ENCODE measurements at places on chromosomes 11 and 22.

GRCh38 chr11:12064954-12065280 is 45.5 kb upstream of the MICAL2 start:
- DNase-seq: no peak

DNA sequence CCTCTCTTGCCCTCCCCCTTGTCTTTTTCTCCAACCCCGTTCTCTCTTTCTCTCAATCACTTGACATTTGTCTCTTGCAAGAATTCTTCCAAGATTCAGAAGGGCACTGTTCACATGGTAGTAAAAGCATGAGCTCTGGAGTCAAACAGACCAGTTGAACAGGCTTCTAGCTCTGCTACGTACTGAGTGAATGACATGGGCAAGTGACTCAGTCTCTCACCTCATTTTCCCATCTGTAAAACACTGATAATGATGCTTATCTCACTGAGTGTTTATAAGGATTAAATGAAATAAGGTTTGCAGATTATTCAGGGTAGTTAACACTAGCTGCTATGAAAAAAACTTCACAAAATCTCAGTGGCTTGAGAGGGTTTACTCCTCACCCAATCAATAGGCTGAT is 5.9 kb upstream of the IL10RA start:
- no peak for DNase-seq

- no peak for DNase-seq
Measured at GRCh38 chr22:50684501-50684900, 11.9 kb downstream of the SHANK3 start.

GRCh38 chr22:50603511-50604255 is 3.1 kb downstream of the MAPK8IP2 start:
- DNase-seq: peak; percentile 28

GRCh38 chr22:29309332-29310064 is 3.0 kb downstream of the GAS2L1 start:
- no peak for DNase-seq

DNA sequence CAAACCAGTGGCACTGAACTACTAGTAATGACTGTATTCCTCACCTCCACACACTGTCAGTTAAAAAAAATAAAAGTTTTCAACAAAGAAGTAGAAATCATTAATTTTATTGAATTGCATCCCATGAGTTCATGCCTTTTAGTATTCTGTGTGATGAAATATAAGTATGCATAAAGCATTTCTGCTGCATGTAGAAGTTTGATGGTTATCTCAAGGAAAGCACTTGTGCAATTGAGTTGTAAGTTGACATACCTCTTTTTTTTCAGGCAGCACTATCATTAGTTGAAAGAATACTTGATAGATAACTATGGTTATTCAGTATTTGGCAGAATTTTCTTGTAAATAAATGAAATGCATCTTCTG is 104.4 kb downstream of the STIM1 start:
- DNase-seq: no peak

DNA sequence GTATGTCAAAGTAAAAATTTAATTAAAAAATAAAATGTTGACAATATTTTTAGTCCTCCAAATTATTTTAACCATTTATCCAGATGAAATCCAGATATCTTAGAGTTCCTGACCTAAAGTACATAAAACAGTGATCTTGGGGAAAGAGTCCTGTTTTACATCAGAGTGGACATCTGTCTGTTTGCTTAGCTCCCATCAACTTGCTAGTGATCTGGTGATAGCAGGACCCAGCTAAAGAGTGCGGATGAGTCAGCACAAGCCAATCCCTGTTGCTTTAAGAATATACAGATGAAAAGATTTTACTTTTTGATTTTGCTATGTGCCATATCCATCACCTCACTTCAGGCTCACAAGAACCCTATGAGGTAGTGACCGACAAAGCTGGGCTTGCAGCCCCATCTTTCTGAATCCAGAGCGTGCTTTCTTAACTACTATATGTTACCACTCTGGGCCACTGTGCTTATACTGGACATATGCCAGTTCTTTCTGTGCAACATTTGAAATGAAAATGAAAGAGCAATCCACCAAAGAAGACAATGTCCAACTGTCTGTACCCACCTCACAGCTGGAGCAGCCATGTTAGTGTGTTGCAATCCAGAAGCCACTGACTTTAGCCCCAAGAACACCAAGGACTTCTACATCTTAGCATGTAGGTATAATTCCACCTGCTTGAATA is 167.6 kb upstream of the SESN3 start:
- no peak for DNase-seq

GRCh38 chr11:23932485-23932898 is 564.4 kb upstream of the LUZP2 start:
- no peak for DNase-seq

DNA sequence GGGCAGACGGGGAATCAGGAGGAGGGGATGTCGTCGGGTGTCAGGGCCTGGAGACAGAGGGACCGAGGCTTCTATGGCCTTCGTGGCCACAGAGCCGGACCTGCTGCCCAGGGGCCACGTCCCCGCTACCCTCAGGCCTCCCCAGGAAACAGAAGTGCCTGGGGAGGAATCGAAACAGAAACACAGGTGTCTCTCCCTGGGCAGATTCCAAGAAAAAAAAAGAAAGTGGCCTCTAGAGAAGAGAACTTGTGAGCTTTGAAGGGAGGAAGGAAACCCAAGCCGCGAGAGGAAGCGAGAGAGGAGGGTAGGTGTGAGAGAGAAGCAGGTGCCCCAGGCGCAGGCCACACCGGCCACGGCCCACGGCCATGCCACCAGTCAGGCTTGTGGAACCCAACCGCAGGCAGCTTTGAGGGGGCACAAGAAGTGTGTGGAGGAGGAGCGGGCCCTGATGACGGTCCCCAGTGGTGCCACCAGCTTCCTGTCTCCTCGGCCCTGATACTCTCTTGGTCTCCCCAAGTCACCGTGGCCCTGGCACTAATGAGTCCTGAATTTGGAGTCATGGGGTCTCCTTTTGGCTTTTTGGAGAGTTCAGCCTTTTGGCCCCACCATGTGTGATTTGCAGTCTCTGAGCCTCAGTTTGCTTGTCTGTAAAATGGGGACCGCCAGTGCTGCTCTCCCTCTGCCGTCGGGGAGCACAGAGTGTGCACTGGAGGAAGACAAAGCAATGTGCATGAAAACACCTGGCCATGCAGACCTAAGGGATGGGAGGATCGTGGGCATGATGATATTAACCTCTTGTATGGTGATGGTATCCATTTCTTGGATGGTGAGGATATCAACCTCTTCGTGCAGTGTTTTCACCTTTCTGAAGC is 25.2 kb downstream of the LIF start:
- peak; percentile 42 for DNase-seq

- no peak for DNase-seq
Measured at GRCh38 chr11:12587333-12587991, 86.8 kb upstream of the TEAD1 start.

- DNase-seq: peak; percentile 73
Measured at GRCh38 chr22:37633625-37634416, 5.6 kb upstream of the SH3BP1 start.

DNA sequence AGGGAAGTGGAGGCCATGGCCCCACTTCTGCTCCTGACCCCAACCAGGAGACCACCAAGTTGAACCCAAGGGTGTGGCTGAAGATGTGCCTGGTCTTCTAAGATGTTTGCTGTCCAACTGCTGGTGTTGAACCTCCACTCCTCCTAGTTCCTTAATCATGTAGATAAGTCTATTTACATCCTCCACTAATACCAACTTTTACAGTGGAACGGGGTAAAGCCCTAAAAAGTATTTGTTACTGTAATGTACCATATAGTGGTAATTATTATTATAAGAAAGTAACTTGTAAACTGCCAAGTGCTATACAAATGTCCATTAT is 19.0 kb upstream of the RASSF10 start:
- DNase-seq: no peak

DNA sequence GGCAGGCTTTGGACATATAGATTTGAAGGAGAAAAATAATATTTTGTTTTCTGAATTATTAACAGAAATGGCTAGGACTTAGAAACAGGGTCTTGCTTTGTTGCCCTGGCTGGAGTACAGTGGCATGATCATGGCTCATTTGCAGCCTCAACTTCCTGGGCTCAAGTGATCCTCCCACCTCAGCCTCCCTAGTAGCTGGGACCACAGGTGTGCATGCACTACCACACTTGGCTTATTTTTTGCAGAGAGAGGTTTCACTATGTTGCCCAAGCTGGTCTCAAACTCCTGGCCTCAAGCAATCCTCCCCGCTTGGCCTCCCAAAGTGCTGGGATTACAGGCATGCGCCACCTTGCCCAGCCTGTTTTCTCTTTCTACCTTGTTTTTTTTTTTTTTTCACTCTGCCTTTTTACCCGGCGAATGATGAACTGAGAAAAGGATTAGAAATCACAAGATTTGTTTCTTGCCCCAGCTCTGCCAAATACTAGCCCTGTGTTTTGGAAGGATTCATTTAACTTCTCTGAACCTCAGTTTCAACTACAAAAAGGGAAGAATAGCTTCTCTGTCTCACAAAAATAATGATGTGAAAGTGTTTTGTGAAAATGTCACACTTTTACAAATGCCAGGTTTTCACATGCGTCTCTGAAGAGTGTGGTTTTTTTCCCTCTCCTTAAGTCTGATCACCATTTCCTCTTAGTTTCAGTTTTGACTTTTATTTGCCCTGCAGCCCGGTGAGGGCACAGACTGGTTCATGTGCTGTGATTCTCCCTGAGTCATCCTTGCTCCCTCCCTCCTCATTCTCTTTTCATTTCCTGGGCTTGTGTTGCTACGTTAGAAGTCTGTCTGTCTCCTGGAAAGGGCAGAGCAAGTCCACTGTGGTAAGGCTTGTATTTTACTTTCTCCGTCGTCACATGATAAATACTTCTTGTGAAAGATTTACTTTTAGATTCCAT is 67.7 kb downstream of the BCL2L13 start:
- DNase-seq: peak; percentile 36

DNA sequence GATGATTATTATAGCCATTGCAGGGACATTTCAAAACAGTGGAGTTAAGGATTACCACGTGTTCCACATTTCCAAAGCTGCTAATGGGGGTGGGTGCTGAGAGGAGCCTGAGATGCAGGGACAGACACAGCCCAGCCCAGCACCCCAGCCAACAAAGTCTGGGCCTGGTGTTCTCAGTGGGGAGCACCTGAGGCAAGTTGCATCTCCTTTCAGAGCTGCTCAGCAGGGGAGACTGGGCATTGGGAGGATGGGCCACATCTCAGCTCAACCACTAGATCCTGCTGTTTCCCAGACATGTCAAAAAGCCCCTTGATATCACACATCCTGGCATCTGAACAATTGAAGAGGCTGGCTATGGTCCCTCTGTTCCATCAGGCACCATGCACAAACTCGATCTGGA is 458.0 kb upstream of the KIRREL3 start:
- DNase-seq: no peak

DNA sequence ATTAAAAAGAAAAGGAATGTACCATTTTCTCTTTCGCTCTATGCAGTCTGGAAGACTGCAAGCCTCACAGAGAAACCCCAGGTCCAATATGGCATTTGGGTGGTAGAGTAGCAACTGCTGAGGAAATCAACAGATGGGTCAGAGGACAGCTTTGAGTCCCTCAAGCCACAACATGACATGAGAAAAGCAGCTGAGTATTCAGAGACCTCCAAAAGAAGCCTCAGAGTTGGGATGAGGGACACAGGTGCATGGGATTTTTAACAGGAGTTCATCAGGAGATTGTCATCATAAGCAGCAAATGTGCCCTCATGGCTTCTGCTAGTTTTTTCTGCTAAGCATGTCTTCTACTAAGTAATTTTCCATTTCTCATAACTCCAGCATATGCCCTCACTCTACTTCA is 111.6 kb downstream of the BLID start:
- DNase-seq: no peak
